ENCODE measurements at places on chromosomes 7 and 10.

DNA sequence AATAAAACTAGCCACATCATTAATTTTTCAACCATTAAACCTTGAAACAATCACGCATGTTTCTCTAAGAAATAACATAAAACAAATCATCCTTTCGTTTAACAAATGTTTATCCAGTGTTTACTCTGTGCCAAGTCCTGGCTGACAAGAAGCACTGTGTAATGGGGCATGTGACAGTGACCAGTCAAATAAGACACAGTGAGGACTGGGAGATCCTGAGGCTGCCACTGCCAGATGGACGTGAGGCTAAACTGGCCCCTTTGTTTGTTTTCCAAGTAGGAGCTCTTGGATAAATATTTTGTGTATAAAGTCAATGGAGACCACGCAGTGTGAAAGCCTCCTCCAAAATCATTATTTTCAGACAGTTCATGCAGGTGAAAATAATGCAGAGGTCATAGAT, 626.2 kb downstream of the SUGCT start:
- no peak for DNase-seq

DNA sequence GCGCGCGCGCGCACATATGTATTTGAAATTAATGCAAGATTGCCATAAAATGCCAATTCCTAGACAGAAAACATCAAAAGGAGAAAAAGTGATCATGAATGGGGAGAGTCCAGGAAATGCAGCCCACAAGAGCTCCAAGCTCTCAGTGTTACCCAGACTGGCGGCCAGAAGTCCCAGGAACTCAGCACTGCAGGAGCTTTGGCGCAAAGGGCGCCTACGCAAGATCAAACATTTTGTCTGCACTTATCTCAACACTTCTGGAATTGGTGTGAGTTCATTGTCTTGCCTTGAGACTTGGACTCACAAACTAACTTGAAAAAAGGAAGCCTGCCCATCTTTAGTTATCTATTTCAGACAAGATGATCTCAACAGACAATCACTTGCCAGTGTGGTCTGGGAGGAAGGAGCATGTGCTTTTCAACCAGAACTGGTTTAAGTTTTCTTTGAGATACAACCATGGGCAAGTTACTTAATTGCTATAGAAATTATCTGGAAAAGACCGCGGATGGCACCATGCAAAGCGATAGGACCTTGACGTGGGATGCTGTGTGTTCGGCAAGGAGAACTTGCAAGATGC, 77.2 kb downstream of the KIAA1549 start:
- no peak for DNase-seq

GRCh38 chr7:7202375-7202720, 20.0 kb downstream of the C1GALT1 start:
- DNase-seq, result no peak

- no peak for DNase-seq
These were observed 47.4 kb upstream of the SEPHS1 start for GRCh38 chr10:13395540-13395939.

DNA sequence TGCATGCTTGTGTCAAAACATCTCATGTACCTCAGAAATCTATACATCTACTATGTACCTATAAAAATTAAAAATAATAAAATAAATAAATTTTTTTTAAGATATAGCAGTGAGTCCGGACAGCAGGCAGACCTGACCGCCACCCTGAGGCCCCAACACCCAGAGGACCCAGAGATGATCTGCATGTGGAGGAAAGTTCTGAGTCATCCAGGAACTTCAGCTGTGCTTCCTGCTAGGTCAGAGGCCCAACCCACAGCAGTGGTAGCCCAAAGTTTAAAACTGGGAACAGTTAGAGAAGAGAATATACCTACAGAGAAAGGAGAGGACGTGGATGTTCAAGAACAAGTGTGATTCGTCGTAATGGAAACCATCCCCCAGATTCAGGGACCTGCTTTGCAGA, 683.7 kb upstream of the NRP1 start:
- no peak for DNase-seq

Measured in T-helper 22 cell (primary cell).